ENCODE measurements at places on chromosomes 5 and 9.

DNA sequence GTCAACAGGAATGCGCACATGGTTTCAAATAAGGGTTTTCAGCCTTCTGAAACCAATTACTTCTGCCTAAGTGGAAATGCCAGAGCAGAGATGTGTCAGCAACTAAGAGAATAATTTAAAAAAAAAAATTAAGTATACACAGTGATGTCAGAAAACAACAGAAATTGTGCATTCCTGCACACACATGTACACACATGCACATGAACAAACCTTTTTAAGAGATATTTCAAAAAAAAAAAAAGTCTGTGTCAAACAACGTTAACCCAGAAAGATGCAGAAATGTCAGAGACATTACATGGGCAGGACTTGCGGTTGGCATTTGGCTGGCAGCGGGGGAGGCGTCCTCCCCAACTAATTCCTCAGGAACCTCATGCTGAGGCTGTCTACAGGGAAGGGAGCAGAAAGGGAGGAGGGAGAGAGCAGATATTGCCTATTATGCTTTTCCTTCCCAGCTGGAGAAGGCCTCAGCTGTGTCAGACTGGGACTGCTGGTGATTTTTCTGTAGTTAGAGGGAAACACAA lies 536.9 kb upstream of the WWC1 start:
- DNase-seq, result no peak

DNA sequence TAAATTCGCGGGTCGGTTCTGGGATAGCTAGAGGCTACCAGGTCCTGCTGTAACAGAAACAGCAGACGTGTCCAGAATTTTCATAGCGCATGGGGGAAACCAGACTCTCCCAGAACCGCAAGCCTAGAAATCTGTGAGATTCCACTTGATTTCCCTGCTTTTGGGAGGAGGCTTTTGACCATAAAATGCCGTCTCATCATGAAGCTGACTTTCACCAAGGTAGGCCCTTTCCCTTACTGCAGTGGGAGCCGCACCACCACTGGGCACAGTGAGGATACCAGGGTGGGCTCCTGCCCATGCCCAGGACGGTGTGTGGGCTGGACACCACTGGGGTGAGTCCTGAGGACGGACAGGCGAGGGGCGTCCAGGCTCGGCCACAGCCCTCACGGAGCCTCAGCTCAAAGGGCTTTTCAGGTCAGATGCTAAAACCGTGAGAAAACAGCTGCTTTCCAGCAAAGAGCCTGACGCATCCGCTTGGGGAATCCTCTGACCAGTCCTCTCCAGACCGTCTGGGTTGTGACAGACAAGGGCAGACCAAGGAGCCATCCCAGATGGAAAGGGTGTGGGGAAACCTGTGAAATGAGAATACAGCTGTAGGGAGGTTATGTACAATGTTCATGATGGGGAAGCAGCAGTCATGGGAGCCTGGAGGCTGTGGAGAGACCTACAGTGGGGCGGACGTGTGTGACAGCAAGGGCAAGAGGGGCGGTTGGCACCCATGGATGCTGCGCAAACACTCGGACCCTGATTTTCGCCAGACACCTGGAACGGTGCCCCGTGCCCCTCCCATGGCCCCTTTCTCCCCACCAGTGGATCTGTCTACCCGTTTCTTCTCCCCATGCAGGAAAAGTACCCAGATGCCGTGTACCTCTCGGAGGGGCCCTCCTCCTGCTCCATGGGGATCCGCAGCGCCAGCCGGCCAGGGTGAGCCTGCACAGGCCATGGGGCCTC lies 59.2 kb downstream of the IPPK start:
- DNase-seq, result no peak

DNA sequence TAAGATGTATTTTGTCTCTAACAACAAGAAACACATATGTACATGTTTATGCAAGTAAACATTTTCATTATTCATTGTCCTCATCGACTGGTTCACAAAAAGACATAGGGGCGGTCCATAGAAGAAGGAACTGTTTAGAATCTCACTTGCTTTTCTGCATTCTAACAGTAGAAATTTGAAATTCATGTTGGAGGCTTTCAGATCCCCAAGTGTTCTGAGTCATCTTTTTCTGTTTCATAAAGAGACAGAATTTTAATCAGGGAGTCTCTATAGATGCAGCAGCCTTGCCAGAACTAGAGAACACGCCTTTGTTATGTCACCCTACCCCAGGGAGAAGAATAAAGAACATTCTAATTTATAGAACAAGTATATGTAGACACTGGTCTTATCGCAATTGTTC lies 324.3 kb downstream of the GABRG2 start:
- no peak for DNase-seq

DNA sequence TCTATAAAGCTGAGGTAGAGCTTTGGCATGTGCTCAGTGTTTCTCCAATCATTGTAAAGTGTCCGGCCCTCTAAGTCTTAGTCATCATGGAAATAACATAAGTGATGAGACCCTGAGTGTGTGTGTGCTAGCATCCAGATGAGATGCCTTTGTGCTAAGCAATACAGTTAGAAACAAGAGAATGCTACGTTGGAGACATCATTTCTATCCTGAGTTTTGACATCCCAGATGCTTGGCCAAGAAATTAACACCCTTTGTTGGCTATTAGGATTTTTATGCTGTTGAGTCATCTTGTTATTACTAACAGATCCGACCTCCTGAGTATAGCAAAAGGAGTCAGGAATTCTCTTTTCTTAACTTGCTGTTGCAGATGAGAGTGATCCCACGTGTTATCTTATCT lies 508.0 kb downstream of the GADD45G start:
- DNase-seq, result no peak

- no peak for DNase-seq
These were observed 40.9 kb downstream of the SVEP1 start for GRCh38 chr9:110538647-110539041.

- DNase-seq, result no peak
These were observed 147.4 kb upstream of the PUM3 start for GRCh38 chr9:2991292-2991691.

- no peak for DNase-seq
These were observed 57.1 kb downstream of the SUSD1 start for GRCh38 chr9:112118009-112118408.
